ENCODE measurements at places on chromosomes 5 and 9. TPM values are rescaled to one million over a fixed set of nuclear protein-coding genes. Genes with fewer than 3 reads are reported as not detected.

ADAMTS13 gene
- total RNA-seq, result 0.86 TPM

ADRA1B gene
- total RNA-seq, result under 0.01 TPM

NFX1 gene
- total RNA-seq, result 13.8 TPM

TSLP gene
- 0.35 TPM for total RNA-seq

Measured in myometrial cell (primary cell).